ENCODE measurements at places on chromosomes 2 and 18. TPM values are rescaled to one million over a fixed set of nuclear protein-coding genes. Genes with fewer than 3 reads are reported as not detected.

DNA sequence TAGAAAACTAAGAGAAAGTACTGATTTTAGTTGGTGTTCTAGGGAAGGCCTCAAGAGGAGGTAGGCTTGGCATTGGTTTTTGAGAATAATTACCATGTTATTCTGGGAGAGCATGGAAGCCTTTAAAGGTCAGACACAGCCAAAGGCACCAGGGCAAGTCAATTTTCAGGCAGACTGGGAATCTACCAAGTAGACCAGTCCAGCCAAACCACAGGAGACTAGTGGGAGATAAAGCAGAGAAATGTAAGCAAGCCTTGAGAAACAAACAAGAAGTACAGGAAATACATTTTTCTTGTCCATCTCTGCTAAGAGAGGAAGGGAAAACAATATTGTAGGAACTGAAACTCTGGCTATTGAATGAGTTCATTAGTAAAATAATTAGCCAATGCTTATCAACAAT, 5.5 kb upstream of the CCDC68 start:
- no peaks in the 10 kb centered on the region for H3K4me1 ChIP-seq
- H3K4me3 ChIP-seq = no peak overlapping the region
- no peak for DNase-seq
- no peak overlapping the region for H3K27ac ChIP-seq

DNA sequence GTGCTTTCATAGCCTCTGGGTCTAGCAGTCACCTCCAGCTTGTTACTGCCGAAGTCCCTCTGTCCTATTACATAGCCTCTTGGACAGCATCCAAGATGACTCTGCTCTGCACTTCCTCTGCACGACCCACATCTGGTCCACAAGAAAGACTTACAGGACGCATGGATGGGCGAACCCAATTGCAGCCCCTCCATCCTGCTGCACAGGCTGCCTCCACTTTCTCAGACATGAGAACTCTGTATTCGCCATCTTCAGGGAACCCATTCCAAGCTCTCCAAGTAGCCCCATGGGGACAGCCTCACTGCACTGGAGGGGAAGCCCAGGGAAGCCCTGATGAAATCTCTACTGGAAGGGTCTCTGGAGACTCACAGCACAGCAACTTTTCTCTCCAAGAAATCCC, 172.1 kb downstream of the GFPT1 start:
- H3K4me3 ChIP-seq = no peak overlapping the region
- DNase-seq = peak; percentile 19
- no peak overlapping the region for H3K27ac ChIP-seq

GRCh38 chr2:68230241-68231060, 21.9 kb downstream of the PPP3R1 start:
- H3K27ac ChIP-seq = peak overlapping the region; percentile 46

GRCh38 chr2:20190170-20190569, 34.8 kb downstream of the SDC1 start:
- DNase-seq = no peak
- H3K4me1 ChIP-seq = no peaks in the 10 kb centered on the region
- H3K27ac ChIP-seq = no peak overlapping the region
- no peaks in the 10 kb centered on the region for H3K27me3 ChIP-seq
- no peaks in the 10 kb centered on the region for H3K36me3 ChIP-seq
- H3K4me3 ChIP-seq = no peak overlapping the region

DNA sequence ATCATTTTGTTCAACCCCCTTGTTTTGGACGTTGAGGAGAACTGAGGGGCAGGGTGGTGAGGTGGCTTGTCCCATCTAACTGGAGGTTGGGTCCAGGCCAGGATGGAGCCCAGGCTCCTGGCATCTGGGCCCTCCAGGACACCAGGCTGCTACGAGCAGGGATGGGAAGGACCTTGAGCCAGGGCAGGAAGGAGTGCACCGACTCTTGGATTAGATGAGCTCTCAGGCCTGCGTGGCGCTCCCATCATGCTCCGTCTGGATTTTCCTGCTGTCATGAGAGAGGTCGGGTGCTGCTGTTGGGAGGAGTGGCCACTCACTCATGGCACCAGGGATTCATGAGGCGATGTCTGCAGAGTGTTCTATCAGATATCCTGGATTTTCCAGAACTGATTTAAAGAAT, 18.3 kb upstream of the ALLC start:
- H3K4me3 ChIP-seq = no peak overlapping the region
- no peaks in the 10 kb centered on the region for H3K27me3 ChIP-seq
- H3K27ac ChIP-seq = no peak overlapping the region
- H3K36me3 ChIP-seq = no peaks in the 10 kb centered on the region
- DNase-seq = no peak
- H3K4me1 ChIP-seq = no peaks in the 10 kb centered on the region

DNA sequence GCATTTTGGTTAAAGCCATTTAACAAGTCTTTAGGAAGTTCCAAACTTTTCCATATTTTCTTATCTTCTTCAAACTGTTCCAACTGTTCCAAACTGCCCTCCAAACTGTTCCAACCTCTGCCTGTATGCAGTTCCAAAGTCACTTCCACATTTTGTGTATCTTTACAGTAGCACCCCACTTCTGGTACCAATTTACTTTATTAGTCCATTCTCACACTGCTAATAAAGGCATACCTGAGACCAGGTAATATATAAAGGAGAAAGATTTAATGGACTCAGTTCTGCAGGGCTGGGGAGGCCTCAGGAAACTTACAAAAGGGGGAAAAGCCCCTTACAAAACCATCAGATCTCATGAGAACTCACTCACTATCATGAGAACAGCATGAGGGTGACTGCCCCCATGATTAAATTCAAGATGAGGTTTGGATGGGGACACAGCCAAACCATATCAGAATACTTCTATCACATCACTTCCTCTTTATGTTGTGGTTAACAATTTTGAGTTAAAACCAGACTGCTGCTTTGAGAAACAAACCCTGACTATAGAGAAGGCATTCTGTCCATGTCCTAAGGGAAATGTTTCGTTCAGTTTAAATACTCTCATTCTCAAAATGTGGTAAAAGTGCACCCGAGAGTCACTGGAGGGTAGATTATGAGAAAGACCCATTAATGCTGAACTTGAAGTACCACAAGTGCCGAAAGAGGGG, 11.0 kb downstream of the IL18R1 start:
- no peak overlapping the region for H3K4me3 ChIP-seq
- no peaks in the 10 kb centered on the region for H3K27me3 ChIP-seq
- DNase-seq = no peak
- H3K4me1 ChIP-seq = no peaks in the 10 kb centered on the region
- H3K27ac ChIP-seq = no peak overlapping the region

- H3K4me1 ChIP-seq = no peaks in the 10 kb centered on the region
- no peaks in the 10 kb centered on the region for H3K27me3 ChIP-seq
- no peak overlapping the region for H3K4me3 ChIP-seq
- no peaks in the 10 kb centered on the region for H3K36me3 ChIP-seq
- DNase-seq = no peak
Measured at GRCh38 chr2:143284087-143284675, 155.0 kb downstream of the ARHGAP15 start.

DNA sequence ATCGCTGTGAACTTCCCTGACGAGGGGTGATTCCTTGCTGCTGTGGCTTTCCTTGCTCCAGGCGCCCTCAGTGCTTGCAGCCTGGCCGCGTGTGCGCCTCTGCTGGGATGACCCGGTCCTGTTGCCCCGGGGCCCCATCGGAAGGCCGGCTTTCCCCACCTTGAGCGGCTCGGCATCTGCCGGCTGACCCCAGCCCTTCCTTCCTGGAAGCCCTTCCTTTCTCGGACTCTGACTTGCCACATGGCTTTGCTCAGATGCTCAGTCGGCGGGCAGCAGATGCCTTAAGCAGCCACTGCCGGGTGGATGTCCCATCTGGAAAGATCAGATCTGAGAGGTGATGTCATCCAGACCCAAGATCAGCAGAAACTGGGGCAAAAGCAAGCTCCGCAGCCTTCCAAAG, 100.5 kb upstream of the ODC1 start:
- no peaks in the 10 kb centered on the region for H3K36me3 ChIP-seq
- no peak overlapping the region for H3K27ac ChIP-seq
- H3K27me3 ChIP-seq = peaks cover 9% of the 10 kb centered on the region
- H3K4me3 ChIP-seq = no peak overlapping the region

DNA sequence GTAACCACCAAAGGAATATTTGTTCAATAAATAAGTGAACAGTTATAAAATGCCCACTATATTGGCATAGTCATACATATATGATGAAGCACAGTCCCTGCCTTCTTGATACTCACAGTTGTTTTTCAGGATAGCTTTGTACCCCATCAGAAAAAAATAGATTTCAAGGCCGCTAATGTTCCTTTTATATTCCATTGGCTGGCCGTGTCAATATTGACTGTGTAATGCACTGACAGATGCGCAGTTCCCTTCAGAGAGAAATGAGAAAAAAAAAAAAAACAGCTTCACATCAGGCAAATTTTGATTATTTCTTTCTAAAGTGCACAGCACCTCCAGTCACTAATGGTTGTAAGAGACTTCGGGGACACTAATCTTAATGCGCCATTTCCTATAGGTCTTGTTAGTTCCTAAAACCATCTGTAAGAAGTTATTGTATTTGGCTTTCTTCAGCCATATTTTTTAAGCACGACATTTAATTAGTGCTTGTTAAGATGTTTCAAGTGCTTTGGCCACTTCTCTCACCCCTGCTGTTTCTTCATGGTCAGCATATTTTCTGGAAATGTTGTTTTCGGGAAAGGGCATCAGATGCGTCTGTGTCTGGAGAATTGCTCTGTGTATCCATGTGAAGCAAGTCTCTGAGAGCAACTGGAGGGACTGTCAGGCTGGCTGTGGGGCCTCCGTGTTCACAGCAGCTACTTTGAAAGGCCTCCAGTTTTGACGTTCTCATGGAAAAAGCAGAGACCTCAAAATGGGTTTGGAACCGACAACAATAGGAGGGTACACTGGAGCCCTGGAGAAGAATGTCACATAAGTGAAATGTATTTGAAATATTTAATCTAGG, 378.3 kb downstream of the MTX2 start:
- no peaks in the 10 kb centered on the region for H3K36me3 ChIP-seq
- peaks cover 7% of the 10 kb centered on the region for H3K27me3 ChIP-seq
- H3K4me3 ChIP-seq = no peak overlapping the region
- DNase-seq = no peak

GRCh38 chr18:63963615-63964256, 6.1 kb upstream of the SERPINB8 start:
- H3K27ac ChIP-seq = no peak overlapping the region
- no peaks in the 10 kb centered on the region for H3K36me3 ChIP-seq
- H3K4me1 ChIP-seq = no peaks in the 10 kb centered on the region

GRCh38 chr18:68874361-68874760, 76.5 kb downstream of the CCDC102B start:
- H3K4me1 ChIP-seq = no peaks in the 10 kb centered on the region
- no peak overlapping the region for H3K4me3 ChIP-seq
- H3K36me3 ChIP-seq = no peaks in the 10 kb centered on the region
- no peak for DNase-seq

- no peak for DNase-seq
- no peaks in the 10 kb centered on the region for H3K27me3 ChIP-seq
- H3K27ac ChIP-seq = no peak overlapping the region
- H3K4me1 ChIP-seq = peaks cover 19% of the 10 kb centered on the region
- H3K36me3 ChIP-seq = no peaks in the 10 kb centered on the region
Measured at GRCh38 chr2:201440182-201440581, 11.1 kb downstream of the TRAK2 start.

DNA sequence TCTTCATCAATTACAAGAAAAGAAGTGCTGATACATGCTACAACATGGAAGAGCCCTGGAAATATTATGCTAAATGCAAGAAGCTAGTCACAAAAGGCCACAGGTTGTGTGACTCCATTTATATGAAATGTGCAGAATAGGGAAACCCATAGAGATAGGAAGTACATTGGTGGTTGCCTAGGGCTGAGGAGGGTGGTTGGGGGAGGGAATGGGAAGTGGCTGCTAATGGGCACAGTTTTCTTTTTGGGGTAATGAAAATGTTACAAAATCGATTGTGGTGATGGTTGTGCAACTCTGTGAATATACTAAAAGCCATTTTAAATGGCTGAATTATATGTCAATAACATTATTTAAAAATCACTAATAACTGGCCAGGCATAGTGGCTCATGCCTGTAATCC, 24.3 kb upstream of the RESP18 start:
- no peak for DNase-seq
- H3K36me3 ChIP-seq = no peaks in the 10 kb centered on the region
- no peak overlapping the region for H3K4me3 ChIP-seq
- H3K4me1 ChIP-seq = peaks cover 8% of the 10 kb centered on the region
- no peak overlapping the region for H3K27ac ChIP-seq

- H3K27ac ChIP-seq = no peak overlapping the region
- no peak overlapping the region for H3K4me3 ChIP-seq
- no peaks in the 10 kb centered on the region for H3K36me3 ChIP-seq
- H3K4me1 ChIP-seq = peaks cover 31% of the 10 kb centered on the region
- no peak for DNase-seq
- no peaks in the 10 kb centered on the region for H3K27me3 ChIP-seq
Measured at GRCh38 chr2:189527041-189527750, 53.4 kb downstream of the SLC40A1 start.

GRCh38 chr2:73961823-73962615, 22.7 kb upstream of the TET3 start:
- no peak overlapping the region for H3K4me3 ChIP-seq
- no peaks in the 10 kb centered on the region for H3K27me3 ChIP-seq
- no peak for DNase-seq

- H3K27me3 ChIP-seq = no peaks in the 10 kb centered on the region
- peak; percentile 98 for DNase-seq
- H3K27ac ChIP-seq = peak overlapping the region; percentile 96
- peaks cover 48% of the 10 kb centered on the region for H3K4me1 ChIP-seq
Measured at GRCh38 chr2:120541553-120541932, 194.1 kb upstream of the GLI2 start.

- H3K36me3 ChIP-seq = no peaks in the 10 kb centered on the region
- H3K4me3 ChIP-seq = no peak overlapping the region
- no peak overlapping the region for H3K27ac ChIP-seq
- H3K4me1 ChIP-seq = no peaks in the 10 kb centered on the region
- no peak for DNase-seq
Measured at GRCh38 chr18:54860941-54861340, 32.7 kb downstream of the RAB27B start.

GRCh38 chr2:132477962-132478361, 61.4 kb downstream of the GPR39 start:
- H3K36me3 ChIP-seq = no peaks in the 10 kb centered on the region
- no peak overlapping the region for H3K4me3 ChIP-seq
- no peak for DNase-seq

Gene FHL2
- 23.0 TPM for total RNA-seq

Gene GCG
- total RNA-seq = not detected

Gene ELOA2
- total RNA-seq = not detected
